ENCODE measurements at places on chromosomes 4 and X. TPM values are rescaled to one million over a fixed set of nuclear protein-coding genes. Genes with fewer than 3 reads are reported as not detected.

DNA sequence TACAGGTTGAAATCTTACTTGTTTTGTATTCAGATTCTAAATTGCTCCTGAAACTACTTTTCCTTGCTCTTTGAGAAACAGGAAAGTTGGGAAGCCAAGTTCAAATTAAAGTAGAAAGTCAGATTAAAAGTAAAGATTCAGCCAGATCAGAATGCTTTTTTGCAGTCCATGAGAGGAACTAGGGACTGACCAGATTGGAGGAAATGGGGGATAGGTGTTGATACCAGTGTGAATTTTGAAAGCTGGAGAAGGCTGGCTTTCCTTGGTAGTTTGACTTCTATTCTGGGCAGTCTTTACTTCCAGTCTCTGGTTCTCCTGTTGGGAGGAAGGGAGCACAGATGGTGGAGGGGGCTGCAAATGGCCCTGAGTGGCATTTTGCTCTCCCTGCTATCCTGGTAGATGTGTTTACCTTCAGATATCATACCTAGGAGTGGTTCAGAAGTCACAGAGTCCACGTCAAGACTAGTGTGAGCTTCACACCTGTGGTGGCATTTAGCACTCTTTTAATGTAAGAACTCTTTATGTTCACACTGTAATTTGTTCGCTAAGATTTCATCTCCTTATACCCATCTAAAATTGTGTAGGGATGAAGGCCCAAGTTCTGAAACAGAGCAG lies 68.8 kb downstream of the FNIP2 start:
- no peak for DNase-seq

DNA sequence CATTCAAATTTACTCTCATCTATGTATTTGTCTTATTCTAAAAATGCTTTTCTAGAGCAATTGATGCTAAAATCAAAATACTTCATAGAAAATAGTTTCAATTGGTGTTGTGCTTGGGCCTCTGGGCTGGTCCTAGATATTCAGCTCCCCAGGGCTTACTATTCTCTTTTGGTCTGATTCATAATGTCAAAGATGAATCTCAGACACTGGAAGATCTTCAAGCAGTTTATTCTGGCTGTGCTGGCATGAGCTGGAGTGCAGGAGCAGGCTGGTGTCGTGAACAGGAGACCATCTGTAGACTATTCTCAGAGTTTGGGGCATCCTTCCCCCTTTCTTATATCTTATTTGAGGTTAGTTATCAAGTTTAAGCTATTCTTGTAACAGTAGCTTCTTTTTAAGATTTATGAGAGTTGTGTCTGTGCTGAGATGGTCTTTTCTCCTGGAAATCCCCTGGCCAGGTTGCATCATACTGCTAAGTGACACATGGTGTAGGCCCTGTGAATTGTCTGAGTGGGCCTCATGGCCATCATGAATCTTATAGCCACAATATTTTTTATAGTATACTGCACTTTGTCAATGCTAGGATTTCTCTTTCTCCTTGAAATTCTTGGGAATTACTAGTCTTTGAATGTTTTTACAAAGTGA lies 1624.0 kb upstream of the IGFBP7 start:
- DNase-seq: no peak

DNA sequence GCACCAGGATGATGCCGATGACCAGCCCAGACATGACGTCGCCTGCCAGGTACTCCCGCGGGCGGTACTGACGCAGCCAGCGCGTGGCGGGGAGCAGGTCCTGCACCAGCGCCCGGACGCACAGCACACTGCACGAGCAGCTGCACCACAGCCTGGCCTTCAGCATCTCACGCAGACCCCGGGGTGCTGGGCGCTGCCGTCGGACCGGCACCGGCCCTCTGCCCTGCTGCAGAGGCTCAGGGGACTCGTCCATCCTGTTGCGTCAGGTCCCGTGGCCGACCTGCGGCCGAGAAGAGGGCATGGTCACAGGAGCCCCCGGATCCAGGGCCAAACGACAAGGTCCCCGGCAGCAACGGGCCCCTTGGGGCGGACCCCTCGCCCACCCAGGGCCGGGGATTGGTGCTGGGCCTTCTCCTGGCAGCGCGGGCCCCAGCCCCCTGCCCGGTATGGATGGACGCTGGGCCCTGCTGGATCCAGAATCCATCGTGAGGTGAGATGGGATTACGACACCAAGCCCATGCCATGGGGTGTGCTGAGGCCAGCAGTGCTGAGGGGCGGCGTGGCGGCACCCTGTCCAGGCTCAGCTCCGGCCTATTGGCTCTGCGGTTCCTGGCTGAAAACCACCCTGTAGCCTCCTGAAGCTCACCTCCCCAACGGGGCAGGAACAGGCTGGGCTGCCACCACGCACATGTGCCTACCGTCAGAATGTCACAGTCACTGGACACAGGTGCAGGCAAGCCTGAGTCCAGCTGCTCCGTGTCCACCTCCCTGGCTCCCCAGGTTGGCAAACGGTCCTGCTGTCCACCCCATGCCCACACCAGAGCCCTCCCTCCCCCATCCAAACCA lies 1.5 kb downstream of the SLC26A1 start:
- DNase-seq: no peak

- no peak for DNase-seq
These were observed 97.2 kb upstream of the KCTD8 start for GRCh38 chr4:44545781-44546180.

DNA sequence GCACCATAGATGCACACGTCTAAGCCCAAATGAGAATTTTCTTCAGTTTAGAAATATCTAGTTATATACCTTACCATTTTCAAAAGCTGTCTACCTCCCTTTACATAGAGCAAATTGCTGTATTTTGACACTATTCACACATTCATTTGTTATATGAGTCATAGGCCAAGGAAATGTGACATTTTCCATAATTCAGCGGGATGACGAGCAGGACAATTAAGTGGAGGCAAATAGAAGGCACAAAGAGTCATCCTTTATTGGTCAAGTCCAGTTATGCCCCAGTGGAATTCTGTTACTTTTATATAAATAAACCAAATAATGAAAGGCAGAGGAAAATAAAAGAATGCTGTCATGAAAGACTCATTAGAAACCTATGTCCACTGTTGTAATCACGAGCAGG lies 27.9 kb downstream of the FGF13 start:
- no peak for DNase-seq

- DNase-seq: no peak
These were observed 75.7 kb downstream of the SH3RF1 start for GRCh38 chr4:169195032-169195431.

DNA sequence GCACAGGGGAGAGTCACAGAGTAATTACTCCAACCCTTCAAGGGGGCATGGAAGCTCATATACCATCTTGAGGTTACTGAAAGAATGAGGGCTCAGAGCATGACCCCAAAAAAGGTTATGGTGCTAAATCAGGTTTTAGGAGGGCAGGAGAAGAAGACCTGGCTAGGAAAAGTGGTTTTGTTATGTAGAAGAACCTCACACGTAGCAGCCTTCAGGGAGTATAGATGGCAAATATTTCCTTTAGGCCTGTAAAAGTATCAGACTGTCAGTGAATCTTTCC lies 102.0 kb upstream of the PDE5A start:
- DNase-seq: no peak

DNA sequence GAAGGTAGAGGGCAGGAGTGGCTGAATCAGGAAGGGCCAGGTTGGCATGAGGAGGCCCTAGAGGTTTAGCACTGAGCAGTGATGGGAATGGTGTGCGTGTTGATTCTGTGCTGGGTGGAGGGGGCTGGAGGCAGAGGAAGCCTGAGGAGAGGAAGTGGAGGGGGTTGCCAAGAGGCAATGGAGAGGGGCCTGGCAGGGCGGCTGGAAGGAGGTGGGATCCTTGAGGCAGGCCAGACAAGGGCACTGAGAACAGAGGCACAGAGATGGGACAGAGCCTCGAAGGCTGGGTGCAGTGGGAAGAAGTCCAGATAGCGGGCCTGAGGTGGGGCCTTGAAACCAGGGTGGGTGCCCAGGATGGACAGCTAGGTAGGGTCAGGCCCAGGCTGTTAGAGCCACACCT lies 24.3 kb downstream of the SH3BP2 start:
- no peak for DNase-seq

DNA sequence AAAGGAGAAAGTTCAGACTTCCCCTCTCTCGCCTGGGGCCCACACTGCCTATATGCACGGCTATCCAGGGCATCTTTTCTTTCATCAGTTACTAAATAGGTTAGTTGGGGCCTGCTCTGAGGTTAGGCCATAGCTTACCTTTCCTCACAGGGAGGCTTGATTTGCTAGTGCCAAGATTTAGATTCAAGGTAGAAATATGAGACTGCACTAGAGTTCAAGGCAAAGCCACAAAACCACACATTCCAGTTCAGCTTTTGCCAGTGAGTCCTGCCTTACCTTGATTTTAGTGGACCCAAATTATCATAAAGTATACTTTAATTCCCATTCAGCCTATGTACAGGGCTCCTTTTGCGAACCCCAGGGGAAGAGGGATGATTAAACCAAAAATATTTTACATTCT lies 762.8 kb downstream of the PDHA2 start:
- no peak for DNase-seq

GRCh38 chrX:154599531-154599930 lies 14.6 kb downstream of the CTAG1A start:
- DNase-seq: no peak

DNA sequence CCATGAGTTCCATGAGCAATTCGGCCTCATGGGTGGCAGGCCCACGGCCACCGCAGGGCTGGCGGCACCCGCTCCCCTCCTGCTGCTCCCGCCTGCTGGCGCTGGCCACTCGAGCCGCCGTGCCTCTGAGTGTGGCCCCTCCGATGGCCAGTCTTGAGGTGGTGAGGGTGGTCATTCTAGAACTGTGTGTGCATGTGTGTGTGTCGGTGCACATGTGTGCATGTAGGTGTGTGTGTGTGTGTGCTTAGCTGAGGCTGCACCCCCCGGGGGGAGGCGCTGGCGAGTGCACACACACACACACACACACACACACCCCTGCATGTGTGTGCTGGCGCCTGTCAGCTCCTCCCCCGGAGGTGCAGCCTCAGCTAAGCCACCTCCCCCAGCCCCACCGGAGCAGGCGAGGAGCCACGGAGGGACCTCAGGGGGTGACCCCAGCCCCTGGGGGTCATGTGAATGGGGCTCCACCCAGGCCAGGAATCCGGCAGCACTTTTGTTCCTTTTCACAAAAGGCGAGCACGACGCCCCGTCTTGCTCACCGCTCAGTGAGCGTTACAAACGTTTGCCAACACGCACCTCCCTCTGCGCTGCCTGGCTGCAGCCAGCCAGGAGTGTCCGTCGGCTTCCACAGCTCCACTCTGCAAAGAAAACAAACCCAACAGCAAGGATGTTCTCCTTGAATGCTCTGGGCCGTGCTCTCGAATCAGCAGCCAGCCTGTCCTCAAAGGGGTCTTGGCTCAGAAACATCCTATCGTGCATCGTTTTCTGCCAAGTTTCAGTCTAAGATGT lies 29.9 kb downstream of the FGFRL1 start:
- peak; percentile 76 for DNase-seq

DNA sequence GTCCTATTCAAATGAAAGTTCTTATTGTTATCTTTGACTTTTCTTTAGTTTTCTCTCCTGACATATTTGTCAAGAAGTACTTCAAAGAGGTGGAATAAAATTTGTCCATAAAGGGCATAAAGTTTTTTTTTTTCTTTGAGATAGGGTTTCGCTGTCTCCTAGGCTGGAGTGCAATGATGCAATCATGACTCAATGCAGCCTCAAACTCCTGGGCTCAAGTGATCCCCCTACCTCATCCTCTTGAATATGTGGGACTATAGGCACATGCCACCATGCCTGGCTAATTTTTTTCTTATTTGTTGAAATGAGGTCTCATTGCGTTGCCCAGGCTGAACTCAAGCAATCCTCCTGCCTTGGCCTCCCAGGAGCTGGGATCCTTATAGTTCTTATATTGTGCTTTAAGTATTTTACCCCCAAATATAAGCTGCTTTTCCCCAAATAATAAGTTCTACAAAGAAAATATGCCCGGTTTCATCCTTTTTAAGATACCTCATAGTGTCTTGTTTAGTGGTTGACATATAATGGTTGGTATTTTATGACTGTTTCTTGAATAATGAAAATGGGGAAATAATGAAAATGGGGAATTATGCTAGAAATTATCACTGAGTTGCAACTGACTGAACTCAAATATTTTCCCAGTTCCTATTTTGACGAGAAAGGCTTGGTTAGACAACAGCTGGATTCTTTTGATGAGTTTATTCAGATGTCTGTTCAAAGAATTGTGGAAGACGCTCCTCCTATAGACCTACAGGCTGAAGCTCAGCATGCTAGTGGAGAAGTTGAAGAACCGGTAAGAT lies 11.6 kb downstream of the POLR2B start:
- DNase-seq: no peak

DNA sequence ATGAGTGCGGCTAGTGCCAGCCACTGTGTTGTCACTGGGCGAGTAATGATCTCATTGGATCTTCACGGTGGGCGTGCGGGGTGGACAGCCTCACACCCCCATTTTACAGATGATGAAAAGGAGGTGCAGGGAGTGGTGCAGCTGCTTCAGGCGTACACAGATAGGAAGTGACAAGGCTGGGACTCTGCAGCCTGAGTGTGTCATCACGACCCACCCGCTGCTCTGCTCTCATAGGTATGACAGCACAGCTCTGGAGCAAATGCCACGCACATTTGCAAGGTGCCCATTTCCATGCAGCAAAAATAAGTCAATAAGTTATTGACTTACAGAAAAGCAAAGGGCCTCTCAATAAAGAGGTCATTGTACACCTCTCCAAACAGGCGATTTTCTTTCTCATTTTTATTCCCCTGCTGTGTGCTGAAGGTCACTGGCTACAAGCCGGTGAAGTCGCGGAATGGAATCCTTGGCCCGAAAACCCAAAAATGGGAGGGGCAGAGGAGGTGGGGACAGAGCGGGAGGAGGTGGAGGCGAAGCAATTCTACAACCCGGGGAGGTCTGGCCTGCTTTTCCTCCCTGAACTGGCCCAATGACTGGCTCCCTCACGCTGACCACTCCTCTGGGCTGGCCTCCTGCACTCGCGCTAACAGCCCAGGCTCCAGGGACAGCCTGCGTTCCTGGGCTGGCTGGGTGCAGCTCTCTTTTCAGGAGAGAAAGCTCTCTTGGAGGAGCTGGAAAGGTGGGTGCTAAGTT lies at the start of gene SOD3:
Gene SOD3 (plus strand): TSS at position 658 of the 750 bp plus-strand sequence. CDS start 3,949 bp downstream, outside the sequence.
- peak; percentile 72 for DNase-seq

DNA sequence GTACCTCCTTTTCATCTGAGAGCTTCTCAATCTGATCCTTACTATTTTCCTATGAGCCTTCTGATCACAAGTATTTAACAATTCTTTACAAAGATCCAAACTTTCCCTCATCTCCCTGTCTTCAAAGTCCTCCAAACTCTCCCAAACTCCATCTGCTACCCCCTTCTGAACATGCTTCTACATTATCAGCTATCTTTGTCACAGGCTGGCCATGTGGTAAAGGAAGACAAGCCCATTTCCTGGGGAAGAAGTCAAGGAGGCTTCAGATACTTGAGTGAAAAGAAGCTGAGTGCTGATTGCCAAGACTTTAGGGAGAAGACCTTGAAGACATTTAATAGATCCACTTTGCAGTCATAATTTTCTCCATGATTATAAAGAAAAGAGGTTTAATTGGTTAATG lies 231.4 kb downstream of the CWH43 start:
- DNase-seq: no peak

GRCh38 chrX:145816601-145817315 lies 871 bp upstream of the SLITRK2 start:
- no peak for DNase-seq

P2RY10 gene
- total RNA-seq: 1.9 TPM

RPS6KA6 gene
- 12.1 TPM for total RNA-seq

CXCL8 gene
- total RNA-seq: 4.8 TPM

ADGRL3 gene
- total RNA-seq: 8.9 TPM

NEUROG2 gene
- not detected for total RNA-seq

RHOXF2B gene
- not detected for total RNA-seq

SHROOM3 gene
- 67.3 TPM for total RNA-seq

MID2 gene
- 16.5 TPM for total RNA-seq

VBP1 gene
- 38.4 TPM for total RNA-seq

GLA gene
- total RNA-seq: 23.9 TPM

Data from kidney (tissue), 22 donors.